ENCODE measurements at places on chromosomes 16 and 17. TPM values are rescaled to one million over a fixed set of nuclear protein-coding genes. Genes with fewer than 3 reads are reported as not detected.

GRCh38 chr17:72863526-72864211, 228.8 kb downstream of the SLC39A11 start:
- no peaks in the 10 kb centered on the region for H3K4me1 ChIP-seq
- H3K27ac ChIP-seq = no peak overlapping the region
- no peaks in the 10 kb centered on the region for H3K27me3 ChIP-seq
- no peak overlapping the region for H3K4me3 ChIP-seq
- no peak for DNase-seq

DNA sequence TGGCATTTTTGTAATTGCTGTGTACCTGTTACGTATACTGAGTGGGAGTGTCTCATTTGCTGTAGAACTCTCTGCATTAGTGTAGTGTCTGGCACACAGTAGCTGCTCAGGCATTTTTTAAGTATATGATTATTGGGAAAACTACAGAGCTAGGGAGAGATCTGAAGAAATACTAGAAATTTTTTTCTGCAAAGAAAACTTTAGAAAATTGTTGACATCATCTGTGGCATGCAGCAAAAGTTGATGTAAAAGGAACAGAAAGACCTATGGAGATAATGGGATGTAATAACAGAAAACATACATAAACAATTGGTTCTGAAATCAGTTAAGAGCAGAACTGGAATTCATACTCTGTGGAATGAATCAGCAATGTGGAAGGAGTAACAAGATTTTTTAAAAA, 11.6 kb downstream of the CLTC start:
- no peak overlapping the region for H3K4me3 ChIP-seq
- no peak overlapping the region for H3K27ac ChIP-seq
- no peaks in the 10 kb centered on the region for H3K36me3 ChIP-seq
- peaks cover 84% of the 10 kb centered on the region for H3K4me1 ChIP-seq

- no peaks in the 10 kb centered on the region for H3K36me3 ChIP-seq
- no peak for DNase-seq
Measured at GRCh38 chr17:18006495-18007239, 32.3 kb downstream of the ATPAF2 start.

Gene CES3
- total RNA-seq = 0.63 TPM

DNA sequence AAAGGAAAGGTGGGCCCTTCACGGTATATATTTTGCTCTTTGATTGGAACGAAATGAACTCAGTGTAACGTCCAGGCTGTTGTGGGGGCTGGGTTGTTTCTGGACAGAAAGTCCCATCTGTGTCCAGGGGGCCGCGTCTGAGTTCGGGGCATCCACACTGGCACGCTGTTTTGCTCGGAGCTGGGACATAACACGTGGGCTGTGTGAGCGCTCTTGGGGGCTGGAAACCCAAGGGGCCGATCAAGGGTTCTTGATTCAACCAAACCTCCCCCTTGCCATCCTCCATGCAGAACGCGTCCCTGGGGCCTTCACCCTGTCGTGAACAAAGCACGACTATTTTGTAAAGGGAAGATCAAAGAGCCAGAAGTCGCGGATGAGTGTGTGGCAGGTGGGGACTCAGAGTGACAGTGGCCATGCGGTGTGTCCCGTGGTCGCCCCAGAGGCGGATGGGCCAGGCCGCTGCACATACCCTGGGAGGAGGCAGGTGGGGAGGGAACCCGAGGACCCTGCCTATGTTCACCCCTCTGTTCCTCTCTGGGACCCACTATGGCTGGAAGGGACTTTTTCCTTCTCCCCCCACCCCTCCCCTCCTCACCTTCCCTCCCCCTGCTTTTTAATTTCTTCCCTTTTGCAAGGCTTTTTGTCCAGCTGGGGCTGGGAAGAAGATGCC, 387.2 kb downstream of the SEC14L1 start:
- peak overlapping the region; percentile 59 for H3K4me3 ChIP-seq
- H3K27ac ChIP-seq = no peak overlapping the region
- no peaks in the 10 kb centered on the region for H3K4me1 ChIP-seq
- no peak for DNase-seq
- no peaks in the 10 kb centered on the region for H3K27me3 ChIP-seq
- no peaks in the 10 kb centered on the region for H3K36me3 ChIP-seq

GRCh38 chr16:79186196-79186595, 414.3 kb downstream of the MAF start:
- H3K4me3 ChIP-seq = no peak overlapping the region
- no peaks in the 10 kb centered on the region for H3K27me3 ChIP-seq
- no peak for DNase-seq
- H3K27ac ChIP-seq = no peak overlapping the region
- no peaks in the 10 kb centered on the region for H3K36me3 ChIP-seq
- H3K4me1 ChIP-seq = peaks cover 5% of the 10 kb centered on the region

- H3K27ac ChIP-seq = no peak overlapping the region
- no peak overlapping the region for H3K4me3 ChIP-seq
- H3K27me3 ChIP-seq = no peaks in the 10 kb centered on the region
- H3K36me3 ChIP-seq = no peaks in the 10 kb centered on the region
Measured at GRCh38 chr16:354971-355461, 2.5 kb upstream of the AXIN1 start.

GRCh38 chr16:89192956-89193575, 7.3 kb downstream of the SLC22A31 start:
- no peaks in the 10 kb centered on the region for H3K4me1 ChIP-seq
- H3K36me3 ChIP-seq = no peaks in the 10 kb centered on the region
- no peaks in the 10 kb centered on the region for H3K27me3 ChIP-seq
- peak overlapping the region; percentile 27 for H3K4me3 ChIP-seq
- no peak for DNase-seq
- no peak overlapping the region for H3K27ac ChIP-seq

Gene RSKR
- 8.0 TPM for total RNA-seq

DNA sequence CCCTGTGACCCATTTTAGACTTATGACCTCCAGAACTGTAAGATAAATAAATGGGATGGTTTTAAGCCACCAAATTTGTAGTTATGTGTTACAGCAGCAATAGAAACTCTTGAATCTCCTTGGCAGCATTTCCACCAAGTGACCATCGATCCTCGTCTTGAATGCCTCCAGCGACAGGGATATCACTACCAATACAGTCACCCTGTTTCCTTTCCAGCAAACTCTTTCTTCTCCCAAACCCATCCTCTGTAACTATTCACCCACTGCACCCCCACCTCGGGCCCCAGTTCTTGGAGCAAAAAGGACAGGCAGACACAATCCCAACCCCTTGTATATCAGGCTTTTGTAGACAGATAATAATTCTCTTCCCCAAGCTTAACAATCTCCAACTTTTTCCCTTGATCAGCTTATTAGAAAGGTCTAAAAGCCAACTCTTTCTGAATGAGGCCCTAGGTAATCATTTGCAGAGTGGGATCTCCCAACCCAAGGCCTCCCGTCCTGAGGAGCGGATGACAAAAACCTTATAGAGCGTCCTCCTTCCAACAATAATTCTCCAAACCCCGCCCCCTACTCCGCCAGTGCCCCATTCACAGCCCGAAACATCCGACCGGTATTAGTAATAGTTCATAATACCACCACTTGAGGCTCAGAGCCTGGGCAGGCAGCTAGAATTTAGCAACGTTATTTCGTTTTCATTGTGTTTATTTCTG, 14.7 kb upstream of the PLLP start:
- H3K4me3 ChIP-seq = peak overlapping the region; percentile 71
- H3K36me3 ChIP-seq = no peaks in the 10 kb centered on the region
- peak overlapping the region; percentile 96 for H3K27ac ChIP-seq
- no peaks in the 10 kb centered on the region for H3K27me3 ChIP-seq

Gene TMEM107
- total RNA-seq = 8.4 TPM

Gene SLC38A8
- not detected for total RNA-seq

Gene ELMO3
- total RNA-seq = 1.4 TPM

DNA sequence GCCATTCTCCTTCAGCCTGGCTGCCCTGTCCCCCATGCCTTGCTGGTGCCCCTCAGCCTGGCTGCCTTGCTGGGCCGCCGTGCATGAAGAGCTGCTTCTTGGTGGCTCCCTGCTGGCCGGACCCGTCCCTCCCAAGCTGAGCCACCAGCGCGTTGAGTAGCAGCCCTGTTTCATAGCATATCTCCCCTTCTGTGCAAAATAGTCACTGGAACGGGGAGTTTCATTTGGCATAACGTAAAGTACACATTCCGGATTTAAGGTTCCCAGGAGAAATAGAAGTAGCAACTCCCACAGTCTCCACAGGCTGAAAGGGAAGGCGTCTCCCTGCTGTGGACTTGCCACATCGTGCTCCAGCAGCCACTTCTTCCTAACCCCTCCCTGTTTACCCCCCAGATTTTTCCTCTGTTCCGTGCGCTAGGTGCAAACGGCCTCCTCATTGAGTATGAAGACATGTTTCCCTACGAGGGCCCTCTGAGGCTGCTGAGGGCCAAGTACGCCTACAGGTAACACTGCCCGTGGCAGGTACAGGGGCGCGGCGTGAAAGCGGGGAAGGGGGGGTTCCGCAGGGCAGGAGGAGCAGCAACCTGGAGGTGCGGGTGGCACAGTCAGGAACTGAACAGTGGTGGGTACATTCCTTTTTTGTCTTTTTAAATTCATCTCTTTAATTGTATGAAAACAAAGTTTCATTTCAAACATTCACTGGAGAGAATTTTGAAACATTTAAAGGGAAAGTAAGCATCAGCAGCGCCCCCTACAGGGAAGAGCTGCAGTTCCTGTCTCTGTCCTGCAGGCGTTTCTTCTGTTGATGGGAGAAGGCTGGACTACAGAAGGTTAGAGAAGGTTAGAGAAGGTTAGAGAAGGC, 5.8 kb upstream of the OGFOD3 start:
- peak overlapping the region; percentile 54 for H3K4me3 ChIP-seq
- DNase-seq = no peak
- H3K36me3 ChIP-seq = no peaks in the 10 kb centered on the region
- no peak overlapping the region for H3K27ac ChIP-seq
- H3K27me3 ChIP-seq = no peaks in the 10 kb centered on the region

Gene KRTAP1-1
- not detected for total RNA-seq

DNA sequence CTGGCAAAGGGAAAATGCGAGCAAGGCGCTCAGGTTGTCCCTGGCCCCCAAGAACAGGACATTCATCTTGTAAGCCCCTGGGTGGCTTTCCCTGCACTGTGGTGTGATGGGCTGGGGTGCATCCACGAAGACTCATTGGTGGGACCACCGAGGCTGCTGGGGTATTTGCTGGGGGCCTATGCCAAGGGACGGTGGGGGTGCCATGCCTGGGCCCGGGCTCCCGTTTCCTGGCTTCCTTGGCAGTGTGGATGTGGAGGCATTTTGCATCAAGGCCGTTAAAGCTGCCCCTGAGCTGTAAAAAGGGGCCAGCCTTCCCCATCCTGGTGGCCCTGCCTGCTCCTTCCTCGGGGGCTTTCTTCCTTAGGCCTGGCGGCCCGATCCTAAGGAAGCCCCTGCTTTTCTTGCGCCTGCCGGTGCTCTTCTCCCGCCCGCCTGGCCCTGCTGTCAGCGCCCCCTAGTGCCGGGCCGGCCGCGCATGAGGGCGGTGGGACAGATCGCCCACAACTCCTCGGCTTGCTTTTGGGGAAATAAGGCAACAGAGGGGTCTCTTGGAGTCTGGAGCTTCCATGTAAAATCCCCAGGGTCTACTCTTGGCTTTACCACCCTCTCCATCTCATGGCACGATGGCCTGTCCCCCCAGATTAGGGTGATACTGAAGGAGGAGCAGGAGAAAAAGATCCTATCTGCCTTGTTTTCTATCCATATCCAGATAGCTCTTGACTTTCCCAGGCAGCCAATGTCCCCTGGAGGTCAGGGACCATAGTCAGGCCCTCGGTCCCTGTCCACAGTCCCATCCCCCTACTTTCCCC, 9.8 kb upstream of the TBX2 start:
- no peaks in the 10 kb centered on the region for H3K36me3 ChIP-seq
- no peaks in the 10 kb centered on the region for H3K27me3 ChIP-seq
- no peak for DNase-seq
- H3K27ac ChIP-seq = no peak overlapping the region
- H3K4me3 ChIP-seq = peak overlapping the region; percentile 49
- no peaks in the 10 kb centered on the region for H3K4me1 ChIP-seq

Gene KRTAP4-7
- not detected for total RNA-seq

Gene GINS2
- total RNA-seq = 2.0 TPM

DNA sequence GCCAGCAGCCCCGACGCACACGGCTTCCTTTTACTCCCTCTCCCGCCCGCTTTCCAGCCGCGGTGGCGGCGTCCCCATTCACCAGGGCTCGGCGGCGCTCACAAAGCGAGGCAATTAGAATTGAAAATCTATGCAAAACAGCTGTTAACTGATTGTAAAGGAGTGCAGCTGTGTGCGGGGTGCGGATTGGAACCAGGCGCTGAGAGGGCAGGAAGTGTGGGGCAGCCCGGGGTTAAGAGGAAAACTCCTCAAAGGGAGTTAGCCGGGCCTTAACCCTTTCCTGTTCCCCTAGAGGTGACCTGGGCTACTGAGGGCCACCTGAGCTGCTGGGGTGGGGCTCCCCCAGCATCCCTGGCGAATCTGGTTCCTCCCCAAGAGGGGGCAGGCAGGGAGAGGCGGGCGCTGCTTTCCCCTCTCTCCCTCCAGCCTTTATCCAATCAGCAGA, 5.8 kb upstream of the GSE1 start:
- H3K36me3 ChIP-seq = no peaks in the 10 kb centered on the region
- no peak for DNase-seq
- H3K27ac ChIP-seq = no peak overlapping the region
- no peaks in the 10 kb centered on the region for H3K27me3 ChIP-seq

GRCh38 chr17:68231541-68231940, 16.3 kb upstream of the AMZ2 start:
- no peak overlapping the region for H3K27ac ChIP-seq
- no peaks in the 10 kb centered on the region for H3K27me3 ChIP-seq
- H3K4me1 ChIP-seq = peaks cover 4% of the 10 kb centered on the region
- no peaks in the 10 kb centered on the region for H3K36me3 ChIP-seq
- H3K4me3 ChIP-seq = no peak overlapping the region

Gene SRL
- total RNA-seq = 1.1 TPM

- H3K36me3 ChIP-seq = peaks cover 60% of the 10 kb centered on the region
- H3K27me3 ChIP-seq = no peaks in the 10 kb centered on the region
- DNase-seq = no peak
- H3K4me3 ChIP-seq = no peak overlapping the region
- H3K27ac ChIP-seq = no peak overlapping the region
- no peaks in the 10 kb centered on the region for H3K4me1 ChIP-seq
Measured at GRCh38 chr16:23668873-23669272, 9.8 kb upstream of the PLK1 start.

DNA sequence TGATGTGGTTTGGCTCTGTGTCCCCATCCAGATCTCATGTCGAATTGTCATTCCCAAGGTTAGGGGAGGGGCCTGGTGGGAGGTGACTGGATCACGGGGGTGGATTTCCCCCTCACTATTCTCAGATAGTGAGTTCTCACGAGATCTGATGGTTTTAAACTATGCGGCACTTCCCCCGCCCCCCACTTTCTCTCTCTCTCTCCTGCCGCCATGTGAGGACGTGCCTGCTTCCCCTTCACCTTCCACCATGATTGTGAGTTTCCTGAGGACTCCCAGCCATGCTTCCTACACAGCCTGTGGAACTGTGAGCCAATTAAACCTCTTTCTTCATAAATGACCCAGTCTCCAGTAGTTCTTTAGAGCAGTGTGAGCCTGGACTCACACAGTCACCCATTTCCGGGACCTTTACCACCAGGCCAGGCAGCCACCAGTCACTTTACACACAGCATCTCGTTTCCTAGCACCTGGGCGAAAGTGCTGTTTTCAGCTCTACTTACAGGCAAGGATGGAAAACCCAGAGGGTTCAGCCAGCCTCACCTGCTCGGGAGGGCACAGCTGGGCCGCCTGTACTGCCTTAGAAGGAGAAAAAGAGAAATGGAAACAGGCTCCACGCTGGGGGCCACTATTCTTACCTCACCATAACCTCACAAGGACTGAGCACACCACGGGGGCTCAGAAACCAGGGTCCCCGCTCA, 13.8 kb upstream of the ZC3H18 start:
- DNase-seq = no peak
- H3K4me1 ChIP-seq = no peaks in the 10 kb centered on the region
- H3K36me3 ChIP-seq = no peaks in the 10 kb centered on the region

Gene CACNA1H
- total RNA-seq = 14.7 TPM
